ENCODE measurements at places on chromosomes 2 and 18.

DNA sequence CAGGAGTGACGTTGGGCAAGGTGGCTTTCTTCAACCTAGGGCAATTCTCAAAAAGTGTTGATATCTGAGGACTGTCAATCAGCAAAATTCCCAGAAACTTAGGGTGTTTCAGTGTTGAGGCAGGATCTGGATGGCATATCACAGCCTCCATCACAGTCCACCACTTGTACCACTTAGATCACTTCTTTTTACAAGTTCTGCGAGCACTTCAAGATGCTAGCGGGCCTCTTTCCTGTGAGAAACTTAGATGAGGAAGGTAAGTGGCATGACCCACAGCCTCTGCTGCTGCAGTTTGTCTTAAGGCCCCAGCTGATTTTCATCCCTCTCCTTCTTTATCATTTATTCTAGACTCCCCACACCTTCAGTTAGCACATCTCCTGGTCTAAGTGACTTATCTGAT, 295.4 kb upstream of the ZNF521 start:
- DNase-seq: no peak

DNA sequence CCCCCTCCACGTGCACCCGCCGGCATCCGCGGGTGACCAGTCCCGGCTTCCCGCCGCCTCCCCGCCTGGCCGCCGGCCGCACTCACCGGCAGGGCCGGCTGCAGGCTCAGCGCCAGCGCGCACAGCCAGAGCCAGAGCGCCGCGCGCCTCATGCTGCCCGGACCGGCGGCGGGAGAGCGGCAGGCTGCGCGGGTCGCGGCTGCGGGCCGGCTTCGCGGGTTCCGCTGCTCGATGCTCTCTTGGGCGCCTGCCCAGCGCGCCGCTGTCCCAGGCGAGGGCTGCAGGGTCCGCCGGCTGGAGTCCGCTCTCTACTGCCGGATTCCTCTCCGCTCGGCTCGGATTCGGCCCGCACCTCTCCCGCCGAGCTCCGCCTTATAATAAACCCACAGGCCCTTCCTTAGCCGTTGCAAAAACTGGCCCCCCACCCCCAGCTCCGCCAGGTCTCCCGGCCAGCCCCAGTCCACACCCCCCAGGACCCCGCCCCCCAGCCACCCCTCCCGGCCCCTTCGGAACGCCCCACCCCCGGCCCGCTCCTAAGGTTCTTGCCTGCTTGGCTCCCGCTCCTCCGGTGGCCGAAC, at the start of gene SDC1:
Gene SDC1, minus strand, starts transcription at position 415 of the 578 bp plus-strand sequence. Its CDS starts 263 bp downstream, at position 152.
- DNase-seq: peak; percentile 40

- no peak for DNase-seq
Measured at GRCh38 chr2:181454686-181455450, 2.3 kb upstream of the ITGA4 start.

DNA sequence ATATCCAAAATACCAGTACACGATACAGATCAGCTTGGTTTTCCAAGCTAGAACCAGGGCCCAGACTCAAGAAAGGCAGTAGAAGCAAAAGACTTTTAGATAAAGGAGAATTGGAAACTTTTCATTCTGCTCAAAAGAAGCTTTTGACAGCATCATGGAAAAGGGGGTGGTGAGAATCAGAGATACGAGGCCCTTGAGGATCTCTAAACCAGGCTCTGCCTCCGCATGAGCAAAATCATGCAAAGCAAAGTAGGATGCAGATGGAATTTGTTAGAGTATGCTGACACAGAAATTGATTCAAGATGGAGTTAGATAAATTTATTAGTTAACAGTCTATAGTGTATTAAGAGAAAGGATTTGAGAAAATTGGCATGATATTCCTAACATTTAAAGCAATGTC, 39.8 kb downstream of the FAM98A start:
- no peak for DNase-seq

DNA sequence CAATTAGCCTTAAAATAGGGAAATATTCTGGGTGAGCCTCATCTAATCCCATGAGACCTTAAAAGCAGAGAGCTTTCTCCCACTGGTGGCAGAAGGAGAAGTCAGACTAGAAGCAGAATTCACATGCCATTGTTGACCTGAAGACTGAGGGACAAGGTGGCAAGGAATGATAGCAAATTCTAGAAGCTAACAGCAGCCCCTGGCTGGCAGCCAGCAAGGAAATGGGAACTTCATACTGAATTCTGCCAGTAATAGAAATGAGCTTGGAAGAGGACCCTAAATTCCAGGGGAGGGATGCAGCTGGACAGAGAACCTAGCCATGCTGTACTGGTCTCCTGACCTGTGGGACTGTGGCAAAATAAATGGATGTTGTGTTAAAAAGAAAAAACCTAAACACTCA, 19.5 kb downstream of the B3GNT7 start:
- DNase-seq: no peak

GRCh38 chr2:12661489-12661888, 55.2 kb upstream of the TRIB2 start:
- peak; percentile 13 for DNase-seq

DNA sequence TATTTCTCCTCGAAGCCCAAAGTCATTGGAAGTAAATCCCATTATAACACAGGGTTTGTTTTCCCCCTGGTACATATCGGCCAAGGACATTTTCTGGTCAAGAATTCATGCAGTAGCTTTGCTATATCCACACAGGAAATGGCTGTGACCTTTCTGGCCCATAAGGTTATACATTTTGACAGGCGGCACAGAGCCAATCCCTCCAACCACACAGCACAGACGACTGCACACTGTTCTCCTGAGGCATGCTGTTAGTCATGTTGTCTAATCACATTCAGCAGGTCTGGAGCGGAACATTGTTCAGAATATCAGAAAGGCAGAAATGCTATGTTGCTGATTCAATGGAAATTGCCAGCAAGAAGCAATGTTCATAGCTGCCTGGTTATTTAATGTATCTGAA, 742.3 kb upstream of the SLC8A1 start:
- DNase-seq: peak; percentile 64

- no peak for DNase-seq
Measured at GRCh38 chr18:60898111-60898510, 435.1 kb upstream of the CDH20 start.

DNA sequence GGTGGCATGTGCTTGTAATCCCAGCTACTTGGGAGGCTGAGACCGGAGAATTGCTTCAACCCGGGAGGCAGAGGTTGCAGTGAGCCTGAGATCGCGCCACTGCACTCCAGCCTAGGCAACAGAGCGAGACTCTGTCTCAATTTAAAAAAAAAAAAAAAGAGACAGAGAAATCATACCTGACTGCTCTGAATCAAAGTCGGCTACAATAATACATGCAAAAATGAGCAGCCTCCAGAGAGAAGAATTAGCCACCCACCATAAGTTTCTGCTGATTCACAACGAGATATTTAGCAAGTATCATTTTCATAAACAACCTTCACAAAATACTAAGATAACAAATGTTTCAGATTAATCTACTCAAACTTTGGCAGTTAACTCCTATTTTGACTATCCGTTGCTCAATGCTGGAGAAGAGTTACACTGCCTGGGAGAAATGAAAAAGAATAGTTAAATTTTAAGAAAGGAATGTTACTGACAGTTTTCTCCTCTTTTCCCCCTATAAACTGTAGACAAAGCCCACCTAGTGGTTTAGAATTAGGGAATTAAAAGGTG, 1.5 kb downstream of the OSBPL1A start:
- no peak for DNase-seq

DNA sequence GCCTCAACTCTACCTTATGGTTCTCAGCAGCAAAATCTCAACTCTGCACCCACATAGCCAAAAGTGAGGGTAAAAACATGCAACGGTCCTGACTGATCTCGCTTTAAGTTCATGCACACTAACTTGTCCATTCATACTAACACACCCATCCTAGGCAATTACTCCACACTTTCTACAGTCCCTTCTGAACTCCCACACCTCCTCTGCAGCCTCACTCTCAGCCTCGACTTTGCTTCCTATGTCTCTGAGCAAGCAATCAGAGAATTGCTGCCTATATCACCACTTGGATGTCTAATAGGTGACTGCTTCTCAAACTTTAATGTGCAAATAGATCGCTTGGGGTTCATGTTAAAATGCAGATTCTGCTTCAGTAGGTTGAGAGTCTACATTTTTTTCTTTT, 7.8 kb upstream of the TMBIM1 start:
- no peak for DNase-seq

GRCh38 chr18:46340716-46341115, 236.5 kb downstream of the HAUS1 start:
- no peak for DNase-seq

DNA sequence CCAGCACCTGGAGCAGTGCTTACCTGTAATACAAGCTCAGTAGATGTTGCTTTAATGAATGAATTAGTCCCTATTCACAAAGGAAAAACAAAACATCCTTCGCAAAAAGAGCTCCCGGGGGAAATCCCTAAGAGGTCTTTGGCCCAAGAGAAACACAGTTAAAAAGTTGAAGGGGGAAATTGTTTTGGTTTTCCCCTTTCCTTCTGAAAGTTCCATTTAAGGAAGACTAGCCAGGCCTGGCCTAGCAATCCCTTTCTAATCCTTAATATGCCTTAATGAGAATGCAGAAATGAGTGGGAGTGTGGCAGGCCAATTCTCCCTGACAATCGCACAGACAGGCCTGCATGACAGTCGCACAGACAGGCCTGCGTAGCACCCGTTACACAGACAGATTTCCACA, 33.5 kb upstream of the REL start:
- no peak for DNase-seq

GRCh38 chr2:29189052-29189451, 73.8 kb downstream of the CLIP4 start:
- DNase-seq: no peak

DNA sequence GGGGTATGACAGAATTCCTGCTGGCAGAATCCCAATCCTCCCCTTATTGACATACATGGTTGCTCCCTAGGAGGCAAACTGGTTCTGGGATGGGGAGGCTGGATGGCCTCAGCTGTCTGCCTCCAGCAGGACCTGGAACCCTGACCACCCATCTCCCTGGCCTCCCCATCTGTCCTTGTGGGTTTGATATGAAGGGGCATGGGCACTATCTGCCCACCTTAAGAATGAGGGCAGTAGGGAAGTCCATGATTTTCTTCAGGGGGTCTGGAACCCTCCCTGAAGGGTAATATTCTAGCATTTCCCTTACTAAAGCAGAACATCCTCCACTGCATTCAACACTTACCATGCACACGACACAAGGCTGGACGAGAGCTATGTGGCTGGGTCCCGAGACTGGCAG, 113.6 kb downstream of the VAPA start:
- DNase-seq: no peak

GRCh38 chr2:126703311-126703710, 47.4 kb downstream of the GYPC start:
- no peak for DNase-seq

DNA sequence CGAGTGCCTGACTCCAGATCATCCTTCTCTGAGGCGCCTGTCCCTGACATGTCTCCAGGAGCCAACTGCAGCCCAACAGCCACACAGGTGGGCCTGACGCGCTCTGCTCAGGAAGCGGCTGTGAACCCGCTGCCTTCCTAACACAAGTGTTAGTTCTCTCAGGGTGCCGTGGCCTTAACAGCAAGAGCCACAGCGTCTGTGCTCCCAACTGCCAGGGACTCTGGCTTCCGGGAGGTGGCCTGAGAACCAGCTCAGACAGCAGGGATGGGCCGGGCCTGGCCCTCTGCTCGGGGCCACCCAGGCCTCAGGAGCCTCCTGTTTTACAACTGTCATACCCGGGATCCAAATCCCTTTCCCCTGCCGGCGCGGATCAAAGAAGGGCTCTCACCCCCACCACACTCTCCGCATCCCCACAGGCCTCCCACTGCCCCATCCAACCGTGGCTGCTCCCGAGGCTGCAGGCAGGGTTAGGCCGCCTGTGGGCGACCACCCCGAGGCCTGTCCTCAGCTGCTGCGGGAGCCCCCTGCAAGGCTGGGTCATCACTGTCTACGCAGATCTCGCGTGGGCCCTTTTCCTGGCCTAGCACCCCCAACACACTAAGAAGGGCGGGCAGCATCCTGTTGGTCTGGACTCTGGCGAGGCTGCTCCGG, 114.2 kb upstream of the ZNF236 start:
- no peak for DNase-seq

GRCh38 chr2:224716201-224716600, at the start of gene CCDC195:
CCDC195 (minus strand) TSS chr2:224716365; CDS start chr2:224716365, 0 bp downstream.
- no peak for DNase-seq

DNA sequence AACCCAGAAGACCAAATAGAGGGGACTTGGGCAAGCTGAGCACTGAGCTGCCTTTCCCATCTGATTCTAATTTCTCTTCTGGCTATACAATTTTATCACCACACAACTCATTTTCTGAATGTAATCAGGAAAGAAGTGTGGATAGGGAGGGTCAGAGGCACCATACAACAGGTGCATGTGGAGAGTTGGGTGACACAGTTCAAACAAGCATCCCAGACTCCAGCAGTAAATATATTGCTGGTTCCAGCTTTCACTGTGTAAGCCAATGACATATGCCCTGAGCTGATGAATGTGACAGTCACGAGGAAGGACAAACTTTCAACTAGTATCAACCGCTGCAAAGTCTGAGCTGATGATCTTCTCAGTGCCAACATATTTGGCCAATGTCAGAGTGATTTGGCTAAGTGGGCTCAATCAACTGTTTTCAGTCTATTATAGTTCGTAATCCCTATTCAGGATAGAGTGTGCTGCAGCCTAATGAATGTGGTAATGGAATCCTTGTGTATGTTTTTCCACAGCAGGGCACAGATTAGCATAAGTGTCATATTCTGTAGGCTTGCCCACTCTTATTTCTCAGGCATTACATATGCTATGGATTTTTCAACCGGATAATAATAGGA, 109.9 kb upstream of the MEIS1 start:
- no peak for DNase-seq

Data from fibroblast of pulmonary artery (primary cell).